ENCODE measurements at places on chromosomes 6 and 20. TPM values are rescaled to one million over a fixed set of nuclear protein-coding genes. Genes with fewer than 3 reads are reported as not detected.

GRCh38 chr6:106702451-106703110, 73.2 kb downstream of the QRSL1 start:
- no peak for DNase-seq

GRCh38 chr20:20499439-20499838, 131.5 kb downstream of the INSM1 start:
- no peak for DNase-seq

MAFB gene
- 1.8 TPM for total RNA-seq

GRCh38 chr6:26474439-26474881, 16.7 kb downstream of the BTN2A1 start:
- DNase-seq: peak; percentile 2

- DNase-seq: no peak
Observed at GRCh38 chr6:106216527-106216926, 109.0 kb downstream of the ATG5 start.

DNA sequence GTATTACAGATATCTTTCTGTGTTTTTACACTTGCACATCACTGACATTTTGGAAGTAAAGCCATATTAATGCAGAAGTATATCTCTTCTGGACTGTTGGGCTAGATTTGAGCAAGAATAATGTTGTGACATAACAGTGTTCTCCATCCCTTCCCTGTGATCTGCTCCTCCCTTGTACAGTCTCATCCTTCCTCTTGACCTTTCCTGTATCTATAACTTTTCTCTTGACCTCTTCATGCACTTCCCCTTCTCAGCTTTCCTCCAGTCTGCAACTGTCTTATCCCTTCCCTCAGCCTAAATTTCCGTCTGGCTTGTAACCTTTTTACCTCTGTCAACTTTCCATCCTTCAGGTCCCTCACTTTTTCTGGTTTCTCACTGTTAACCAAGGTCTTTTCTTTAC, 29.8 kb downstream of the NCOA3 start:
- DNase-seq: no peak

DNA sequence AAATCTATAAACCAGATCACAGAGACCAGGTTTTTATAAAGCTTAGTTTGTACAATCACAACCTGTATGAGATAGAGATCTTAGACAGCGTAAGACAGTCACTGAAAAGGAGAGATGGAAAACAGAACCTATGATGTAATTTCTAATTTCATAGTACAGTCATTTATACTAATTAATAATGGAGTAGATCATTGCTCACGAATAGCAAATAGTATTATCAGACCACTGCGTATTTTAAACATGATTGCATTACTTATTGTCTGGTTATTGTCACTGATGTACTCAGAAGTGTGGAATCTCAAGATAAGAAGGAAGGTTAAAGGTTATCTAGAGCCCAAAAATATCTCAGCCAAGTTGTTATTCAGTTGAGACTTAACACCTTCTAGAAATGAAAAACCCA, 115.6 kb downstream of the KHDC1L start:
- DNase-seq: no peak

- no peak for DNase-seq
Observed at GRCh38 chr6:148261470-148261869, 81.2 kb upstream of the SASH1 start.

DNA sequence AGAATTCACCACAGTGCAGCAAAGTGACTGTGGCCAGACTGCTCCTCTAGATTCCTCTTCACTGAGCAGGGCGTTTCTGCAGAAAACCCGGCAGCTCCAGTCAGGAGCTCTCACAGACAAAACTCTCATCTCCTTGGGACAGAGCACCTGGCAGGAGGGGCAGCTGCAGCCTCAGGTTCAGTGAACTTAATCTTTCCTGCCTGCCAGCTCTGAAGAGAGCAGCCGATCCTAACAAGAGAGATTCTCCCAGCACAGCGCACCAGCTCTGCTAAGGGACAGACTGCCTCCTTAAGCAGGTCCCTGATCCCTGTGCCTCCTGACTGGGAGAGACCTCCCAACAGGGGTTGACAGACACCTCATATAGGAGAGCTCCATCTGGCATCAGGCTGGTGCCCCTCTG, 1065.5 kb downstream of the GRIK2 start:
- no peak for DNase-seq

DNA sequence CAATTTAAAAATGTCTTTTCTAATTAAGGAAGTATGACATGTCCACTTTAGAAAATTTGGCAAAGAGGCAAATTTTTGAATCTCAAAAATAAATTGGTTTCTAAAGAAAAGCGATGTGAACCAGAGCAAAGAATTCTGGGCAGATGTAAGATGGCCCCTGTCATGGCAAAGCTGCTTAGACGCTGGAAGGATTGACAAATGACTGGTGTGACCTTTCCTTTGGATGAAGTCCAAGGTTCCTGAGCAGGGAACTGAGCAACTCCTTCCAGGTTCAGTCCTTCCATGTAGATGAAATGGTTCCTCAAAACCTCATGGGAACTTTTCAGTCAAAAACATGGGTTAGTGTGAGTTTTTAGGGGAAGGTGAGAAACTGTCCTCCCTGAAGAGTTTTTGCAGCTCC, 25.1 kb downstream of the BRPF3 start:
- DNase-seq: no peak

DNA sequence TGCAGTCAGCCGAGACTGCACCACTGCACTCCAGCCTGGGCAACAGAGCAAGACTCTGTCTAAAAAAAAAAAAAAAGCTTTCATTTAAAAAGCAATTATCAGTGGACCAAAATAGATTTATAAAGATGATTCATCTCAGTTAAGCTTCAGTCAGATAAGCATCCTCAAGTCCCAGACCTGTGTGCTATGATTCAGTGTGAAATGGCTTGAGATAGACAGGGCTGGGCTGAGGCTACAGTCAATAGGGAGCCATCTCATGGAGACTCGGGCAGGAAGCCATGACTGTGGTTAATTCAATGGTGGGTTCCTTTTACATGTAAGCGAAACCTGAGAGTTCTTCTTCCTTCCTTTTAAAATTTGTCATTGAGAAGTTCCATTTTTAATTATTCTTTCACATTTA, 276.0 kb downstream of the TFAP2A start:
- DNase-seq: no peak

SFTA2 gene
- total RNA-seq: not detected

DNA sequence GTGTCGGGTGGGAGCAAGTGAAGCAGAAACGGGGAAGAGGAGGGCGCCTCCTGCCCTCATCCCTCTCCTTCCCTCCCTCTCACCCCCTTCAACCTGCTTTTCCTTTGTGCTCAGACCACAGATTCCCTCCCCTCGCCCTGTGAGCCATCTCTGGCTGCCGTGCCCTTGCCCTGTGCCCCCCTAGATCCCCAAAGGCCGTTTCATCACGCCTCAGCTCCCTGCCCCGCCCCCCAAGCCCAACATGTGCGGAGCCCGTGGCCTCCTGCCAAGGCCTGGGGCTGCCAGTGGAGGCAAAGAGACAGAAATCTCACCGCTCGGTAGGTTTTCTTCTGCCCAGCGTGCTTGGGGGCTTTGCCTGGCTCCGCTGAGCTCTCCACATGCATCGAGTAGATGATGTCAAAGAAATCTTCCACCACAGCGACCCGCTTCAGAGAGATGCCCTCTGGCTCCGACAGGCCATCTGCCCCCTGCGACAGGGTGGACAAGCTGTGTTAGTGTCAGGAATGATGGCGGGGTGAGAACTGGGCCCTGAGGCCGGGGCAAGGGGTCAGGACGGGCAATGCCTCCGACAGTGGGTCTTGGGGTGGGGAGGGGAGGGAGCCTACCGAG, 57.6 kb downstream of the NOL4L start:
- DNase-seq: no peak

DNA sequence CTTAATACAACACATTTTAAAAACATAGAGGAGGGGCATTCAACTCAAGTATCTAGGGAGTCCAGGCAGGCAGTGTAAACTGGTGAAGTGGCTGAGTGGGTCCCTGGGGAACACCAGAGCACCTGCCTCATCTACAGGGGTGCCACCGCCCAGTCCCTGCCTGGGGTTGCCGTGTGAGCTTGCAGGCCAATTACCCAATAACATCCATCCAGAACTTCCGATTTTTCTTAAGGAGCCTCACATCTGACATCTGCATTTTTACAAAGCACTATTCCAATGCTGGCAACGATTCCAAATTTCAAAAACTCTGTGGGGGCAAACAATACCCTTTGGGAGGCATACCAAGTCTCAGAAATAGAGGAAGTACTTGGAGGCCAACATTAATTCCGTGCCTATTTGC, 288.4 kb upstream of the TSHZ2 start:
- DNase-seq: no peak

SEMG1 gene
- total RNA-seq: 4.0 TPM

DNA sequence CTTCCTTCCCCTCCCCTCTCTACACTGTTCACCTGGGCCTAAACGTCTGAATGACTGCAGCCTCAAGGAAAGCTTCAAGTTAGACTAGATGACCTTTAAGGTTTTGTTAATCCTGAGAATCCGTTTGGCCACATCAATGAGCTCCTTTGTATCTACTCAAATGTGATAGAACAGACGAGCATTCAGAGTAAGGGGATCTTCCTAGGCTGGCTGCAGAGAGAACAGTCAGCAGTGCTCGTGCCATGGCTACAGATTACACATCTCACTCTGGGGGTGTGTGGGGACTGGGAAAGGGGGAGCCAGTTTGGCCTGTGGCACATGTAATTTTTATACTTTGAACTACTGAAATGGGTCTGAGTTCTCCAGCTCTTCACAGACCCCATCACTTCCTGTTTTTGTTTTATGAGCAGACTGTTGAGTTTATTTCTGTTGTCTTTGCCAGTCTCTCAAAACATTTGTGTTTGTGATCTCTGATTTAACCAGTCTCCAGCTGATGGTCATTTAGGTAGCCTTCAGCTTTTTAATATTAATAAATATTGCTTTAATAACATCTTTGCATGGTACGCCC, 50.9 kb downstream of the KCNS1 start:
- no peak for DNase-seq

GRCh38 chr6:24257282-24257681, 100.6 kb downstream of the DCDC2 start:
- peak; percentile 67 for DNase-seq

- DNase-seq: no peak
Observed at GRCh38 chr6:16595514-16596120, 165.6 kb downstream of the ATXN1 start.

ADGB gene
- not detected for total RNA-seq

DNA sequence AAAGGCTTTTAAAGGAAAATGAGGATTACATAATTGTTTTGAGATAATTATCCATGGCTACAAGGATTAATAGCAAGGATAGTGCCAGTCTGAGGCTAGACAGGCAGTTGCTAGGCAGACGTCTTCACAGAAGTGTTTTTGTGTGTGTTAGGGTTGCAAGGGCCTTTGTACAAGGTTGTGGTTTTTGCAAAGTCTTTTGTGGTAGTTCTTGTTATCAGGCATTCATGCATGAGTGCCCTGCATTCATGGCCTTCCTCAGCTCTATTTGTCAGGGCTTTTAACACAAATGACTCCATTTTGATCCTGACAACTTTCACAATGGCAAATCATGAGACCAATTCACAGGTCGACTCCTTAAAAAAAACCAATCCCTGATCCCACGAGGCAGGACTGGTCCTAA, 68.1 kb upstream of the TXNDC5 start:
- no peak for DNase-seq

GRCh38 chr6:167855825-167856425, 29.2 kb downstream of the AFDN start:
- no peak for DNase-seq

DNA sequence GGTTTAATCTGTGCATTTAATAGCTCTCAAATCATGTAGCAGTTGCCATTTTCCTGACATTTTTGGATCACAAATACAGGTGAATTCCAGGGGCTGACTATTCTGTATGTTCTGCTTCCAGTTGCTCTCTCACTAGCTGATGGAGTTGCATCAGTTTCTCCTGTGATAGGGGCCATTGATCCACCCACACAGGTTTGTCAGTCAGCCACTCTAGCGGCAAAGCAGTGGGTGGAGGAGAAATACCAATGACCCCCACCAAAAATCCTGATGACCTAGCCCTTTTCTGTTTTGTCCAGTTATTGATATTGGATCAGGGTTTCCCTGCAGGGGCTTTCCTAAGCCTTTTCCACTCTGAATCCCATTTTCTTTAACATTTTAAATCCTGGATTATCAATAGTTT, 72.3 kb upstream of the BTN3A2 start:
- DNase-seq: no peak

PRL gene
- not detected for total RNA-seq

DEFB110 gene
- not detected for total RNA-seq

- DNase-seq: no peak
Observed at GRCh38 chr6:117761610-117762009, 86.3 kb downstream of the NUS1 start.

DNA sequence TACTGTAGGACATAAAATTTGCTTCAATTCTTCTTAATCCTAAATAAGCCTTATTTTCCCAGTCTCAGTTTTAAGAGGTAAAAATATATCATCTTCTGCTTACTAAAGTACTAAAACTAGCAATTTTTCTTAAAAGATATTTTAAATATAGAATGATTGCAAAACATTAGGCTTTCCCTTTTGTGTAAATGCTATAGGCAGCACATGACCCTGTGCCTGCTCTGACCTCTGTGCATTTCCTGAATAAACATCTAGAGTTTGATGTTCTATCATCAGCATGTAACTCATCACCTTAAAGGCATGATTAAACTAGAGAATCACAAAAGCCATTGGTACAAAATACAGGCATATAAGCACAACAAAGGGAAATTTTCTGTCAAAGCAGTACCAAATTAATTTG, 422.7 kb downstream of the TFAP2B start:
- no peak for DNase-seq

- DNase-seq: no peak
Observed at GRCh38 chr6:7832904-7833750, 77.5 kb downstream of the TXNDC5 start.

GRCh38 chr20:58433759-58434158, 44.7 kb downstream of the VAPB start:
- no peak for DNase-seq

- peak; percentile 36 for DNase-seq
Observed at GRCh38 chr6:94071835-94072234, 652.5 kb upstream of the EPHA7 start.

GRCh38 chr6:17483391-17484016, 90.1 kb downstream of the CAP2 start:
- DNase-seq: no peak

DNA sequence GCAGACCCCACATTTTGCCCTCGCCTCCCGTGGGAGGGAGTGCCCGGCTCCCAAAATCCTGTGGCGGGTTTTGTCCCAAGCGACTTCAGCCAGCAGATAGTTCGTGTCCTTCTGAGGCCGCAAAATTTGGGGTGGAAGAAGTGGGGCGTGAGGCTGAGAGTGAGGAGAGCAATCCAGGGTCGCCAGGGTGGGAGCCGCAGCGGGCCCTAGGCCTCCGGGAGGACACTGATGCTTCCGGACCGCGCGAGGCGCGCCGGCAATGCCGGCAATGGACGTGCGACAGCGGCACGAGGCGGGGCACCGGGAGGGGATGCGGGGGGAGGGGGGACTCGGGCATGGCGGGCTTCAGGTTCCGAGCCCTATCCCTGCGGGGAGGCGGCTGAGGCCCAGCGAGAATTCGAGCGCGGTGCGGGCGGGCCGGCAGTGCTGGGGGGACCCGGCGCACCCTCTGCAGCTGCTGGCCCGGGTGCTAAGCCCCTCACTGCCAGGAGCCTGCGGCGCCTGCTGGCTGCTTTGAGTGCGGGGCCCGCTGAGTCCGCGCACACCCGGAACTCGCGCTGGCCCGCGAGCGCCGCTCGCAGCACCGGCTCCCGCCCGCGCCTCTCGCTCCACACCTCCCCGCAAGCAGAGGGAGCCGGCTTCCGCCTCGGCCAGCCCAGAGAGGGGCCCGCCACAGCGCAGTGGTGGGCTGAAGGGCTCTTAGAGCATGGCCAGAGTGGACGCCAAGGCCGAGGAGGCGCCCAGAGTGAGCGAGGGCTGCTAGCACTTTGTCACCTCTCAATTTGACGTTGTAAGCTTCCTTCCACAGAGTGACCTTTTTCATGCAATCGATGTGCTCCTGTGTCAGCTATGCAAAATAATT, 143.8 kb downstream of the LPA start:
- peak; percentile 75 for DNase-seq

THBS2 gene
- 44.7 TPM for total RNA-seq

NKX2-2 gene
- not detected for total RNA-seq

THBD gene
- total RNA-seq: 0.97 TPM
